ENCODE measurements at places on chromosomes 6 and 20.

DNA sequence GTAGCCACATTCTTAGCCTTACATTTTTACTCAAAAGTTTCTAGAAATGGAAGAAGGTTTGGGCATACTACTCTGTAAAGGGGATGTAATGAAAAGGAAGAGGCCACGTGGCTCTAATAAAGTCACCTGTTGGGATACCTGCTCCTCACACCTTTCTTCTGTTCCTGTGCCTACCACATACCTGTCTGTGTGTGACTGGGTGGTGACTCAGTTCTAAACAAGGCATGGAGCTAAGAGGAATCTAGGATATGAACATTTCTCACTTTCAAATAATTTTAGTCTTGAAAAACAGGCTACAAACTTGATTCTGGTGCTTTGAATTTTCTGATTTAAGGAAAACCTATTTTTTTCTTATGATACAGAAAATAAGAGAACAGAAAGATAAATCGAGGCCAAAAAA lies 363.6 kb downstream of the RFPL4B start:
- no peak for DNase-seq

DNA sequence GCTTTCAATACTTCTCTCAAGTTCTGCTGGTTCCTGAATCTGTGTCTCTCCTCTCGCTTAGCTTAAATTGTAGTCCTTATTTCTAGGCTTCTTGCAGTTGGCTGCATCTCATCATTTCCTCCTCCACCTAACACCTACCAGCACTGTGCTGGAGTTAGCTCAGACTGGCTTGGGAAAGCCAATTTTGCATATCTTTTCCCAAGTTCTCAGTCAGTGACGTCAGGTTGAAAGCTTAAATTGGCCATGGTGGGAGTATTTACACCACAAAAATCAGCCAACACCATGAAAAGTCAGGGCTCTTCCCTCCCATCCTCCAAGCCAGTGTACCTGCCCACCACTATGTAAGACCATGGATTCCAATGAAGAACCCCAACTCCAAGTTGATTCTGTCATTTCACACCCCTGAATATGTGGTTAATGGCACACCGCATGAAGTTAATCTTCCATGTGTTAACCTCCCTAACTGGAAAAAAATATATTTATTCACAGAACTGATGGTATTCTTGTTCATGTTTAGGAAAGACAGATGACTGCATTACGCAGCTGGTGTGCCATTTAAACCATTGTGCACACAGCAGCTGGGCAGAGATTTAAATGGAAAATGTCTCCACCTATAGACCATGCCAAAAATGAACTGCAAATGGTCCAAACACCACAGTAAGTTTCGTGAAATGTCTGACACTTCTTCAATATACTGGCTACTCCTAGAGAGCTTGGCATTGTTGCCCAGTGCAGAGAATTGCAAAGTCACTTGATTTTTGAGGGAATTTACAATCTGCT lies 274.1 kb upstream of the MAP3K7 start:
- no peak for DNase-seq

DNA sequence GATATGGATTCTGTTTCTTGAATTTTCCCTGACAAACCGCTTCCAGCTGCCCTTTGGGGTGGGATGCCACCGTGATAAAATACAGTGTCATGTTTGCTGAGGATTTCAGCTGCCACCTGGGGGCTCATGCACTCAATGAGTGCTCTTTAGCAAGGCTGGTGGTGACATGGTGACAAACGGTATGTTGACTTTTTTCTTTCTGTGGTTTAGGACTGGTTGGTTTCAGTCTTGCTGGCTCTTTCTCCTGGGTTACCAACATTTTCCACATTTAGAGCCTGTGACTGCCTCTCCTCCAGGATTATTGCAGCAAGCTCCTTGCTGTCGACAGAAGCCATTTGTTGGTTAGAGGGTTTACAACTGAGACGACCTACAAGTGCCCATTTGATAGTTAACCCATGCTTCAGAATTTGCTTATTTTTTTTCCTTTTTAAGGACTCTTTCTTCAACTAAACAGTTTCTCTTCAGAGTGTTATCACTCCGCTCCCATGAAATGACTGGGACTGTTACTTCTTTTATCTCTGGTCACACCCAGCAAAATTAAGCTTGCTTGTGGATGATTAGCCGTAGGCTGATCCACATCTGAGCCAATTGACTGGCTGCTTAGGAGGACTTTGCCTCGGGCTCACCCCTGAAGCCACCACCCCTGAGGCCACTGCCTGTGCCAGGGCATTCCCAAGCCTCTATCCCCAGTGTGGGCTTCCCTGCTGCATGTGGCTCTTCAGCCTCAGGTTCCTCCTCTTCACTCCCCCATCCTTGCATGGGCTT lies 48.4 kb upstream of the CDYL start:
- DNase-seq = no peak

GRCh38 chr6:33567836-33568235 lies 12.2 kb downstream of the BAK1 start:
- no peak for DNase-seq

- no peak for DNase-seq
Observed at GRCh38 chr6:48194596-48195295, 83.7 kb upstream of the PTCHD4 start.

- DNase-seq = no peak
Observed at GRCh38 chr6:14549304-14549770, 431.8 kb downstream of the CD83 start.

- peak; percentile 70 for DNase-seq
Observed at GRCh38 chr20:61956396-61957342, 109.0 kb downstream of the TAF4 start.

DNA sequence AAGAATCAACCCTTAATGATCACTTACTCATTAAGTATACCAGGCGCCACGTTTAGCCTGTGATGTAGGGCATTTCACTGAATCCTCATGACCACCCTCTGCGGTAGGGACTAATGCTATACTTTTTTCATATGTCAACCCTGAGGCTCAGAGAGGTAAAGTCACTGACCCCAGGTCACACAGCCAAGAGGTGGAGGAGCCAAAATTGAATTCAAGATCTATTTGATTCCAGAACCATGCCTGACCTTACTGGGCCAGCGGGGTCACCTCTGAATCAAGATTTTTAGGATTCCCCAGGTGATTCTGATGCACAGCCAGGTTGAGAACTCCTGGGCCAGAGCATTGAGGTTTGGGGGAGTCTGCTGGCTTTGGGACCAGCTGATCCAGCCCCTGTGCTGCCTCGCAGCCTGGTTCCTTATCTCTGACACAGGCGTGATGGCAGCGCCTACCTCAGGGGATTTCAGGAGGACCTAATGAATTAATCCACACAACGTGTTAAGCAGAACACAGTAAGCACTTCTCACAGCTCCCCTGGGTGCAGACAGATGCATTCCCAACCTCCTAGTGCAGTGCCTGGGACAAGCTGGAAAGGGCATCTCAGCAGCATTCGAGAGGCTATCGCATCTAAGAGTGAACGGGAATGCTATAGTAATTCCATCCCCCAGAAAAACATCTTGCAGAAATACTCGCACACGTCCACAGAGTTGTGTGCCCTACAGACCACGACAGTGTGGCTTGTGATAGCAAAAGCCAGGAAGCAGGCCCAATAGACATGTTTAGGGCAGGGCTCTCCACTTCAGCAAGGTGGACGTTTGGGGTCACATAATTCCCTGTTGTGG lies 101.4 kb upstream of the PTPN1 start:
- DNase-seq = no peak

DNA sequence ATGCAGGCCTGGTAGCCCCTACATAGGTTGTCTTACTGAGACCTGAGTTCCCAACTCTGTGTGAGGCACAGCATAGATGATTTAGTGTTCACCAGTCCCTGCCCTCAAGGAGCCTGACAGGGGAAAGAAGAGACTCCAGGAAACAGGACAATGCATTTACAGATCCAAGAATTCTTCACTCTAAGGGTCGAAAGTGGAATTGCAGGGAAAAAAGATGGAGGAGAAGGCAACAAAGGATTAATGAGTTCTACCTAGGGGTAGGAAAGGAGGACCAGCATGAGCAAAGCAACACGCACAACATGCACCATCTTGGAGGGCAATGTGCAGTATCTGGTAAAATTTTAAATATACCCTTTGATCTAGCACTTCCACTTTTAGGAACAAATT lies 5.9 kb downstream of the SPAG4 start:
- DNase-seq = no peak

GRCh38 chr6:113356139-113356538 lies 501.0 kb upstream of the MARCKS start:
- peak; percentile 54 for DNase-seq

GRCh38 chr6:163329991-163330390 lies 84.5 kb upstream of the QKI start:
- DNase-seq = no peak

GRCh38 chr20:8228315-8228714 lies 96.2 kb downstream of the PLCB1 start:
- DNase-seq = no peak

GRCh38 chr6:4460586-4461475 lies 315.4 kb upstream of the CDYL start:
- DNase-seq = no peak
